Activated naive CD4-positive, alpha-beta T cell treated with Interleukin-2 at 50 U/mL for 16 hours (primary cell): ENCODE measurements at places on chromosomes 13 and 19.

DNA sequence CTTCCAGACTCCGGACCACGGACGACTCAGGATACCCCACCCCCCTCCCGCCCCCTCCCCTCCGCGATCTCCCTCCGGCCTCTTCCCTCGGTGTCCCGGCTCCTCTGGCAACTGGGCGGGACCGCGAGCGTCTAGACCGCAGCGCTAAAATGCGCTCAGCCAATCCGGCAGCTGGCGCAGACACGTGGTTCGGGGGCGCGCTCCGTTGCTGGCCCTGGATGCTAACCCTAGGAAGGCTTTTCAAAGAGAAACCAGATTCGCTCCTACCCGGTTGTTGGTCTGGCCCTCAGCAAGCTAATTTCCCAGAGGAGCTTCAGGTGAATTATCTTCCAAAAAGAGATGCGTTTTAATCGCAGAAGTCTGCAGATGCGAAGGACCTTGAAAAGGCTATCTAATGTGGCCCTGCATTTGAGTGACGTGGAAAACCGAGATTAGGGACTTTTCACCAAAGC is at the start of gene DZIP1:
Gene DZIP1, minus strand, starts transcription at position 106 of the 452 bp plus-strand sequence. CDS start 2,677 bp downstream, outside the sequence.
- DNase-seq = no peak

DNA sequence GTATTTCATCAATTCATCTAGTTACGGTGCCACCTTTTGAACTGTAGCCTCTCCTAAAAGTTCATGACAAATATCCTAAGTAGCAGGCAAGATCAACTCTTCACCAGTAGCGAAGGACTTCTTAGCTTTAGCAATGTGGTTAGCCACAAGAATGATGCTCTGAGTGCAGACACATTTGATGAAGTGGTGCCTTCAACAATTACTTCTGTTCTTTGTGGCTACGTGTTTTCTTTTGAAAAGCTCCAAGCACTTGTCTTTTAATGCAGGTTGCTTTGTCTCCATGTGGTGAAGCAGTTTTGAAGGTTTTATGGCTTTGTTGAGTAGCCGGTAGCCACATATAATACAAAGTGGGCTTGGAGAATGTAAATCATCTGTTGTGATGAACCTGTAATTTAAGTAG is 194.7 kb downstream of the B3GLCT start:
- no peak for DNase-seq

DNA sequence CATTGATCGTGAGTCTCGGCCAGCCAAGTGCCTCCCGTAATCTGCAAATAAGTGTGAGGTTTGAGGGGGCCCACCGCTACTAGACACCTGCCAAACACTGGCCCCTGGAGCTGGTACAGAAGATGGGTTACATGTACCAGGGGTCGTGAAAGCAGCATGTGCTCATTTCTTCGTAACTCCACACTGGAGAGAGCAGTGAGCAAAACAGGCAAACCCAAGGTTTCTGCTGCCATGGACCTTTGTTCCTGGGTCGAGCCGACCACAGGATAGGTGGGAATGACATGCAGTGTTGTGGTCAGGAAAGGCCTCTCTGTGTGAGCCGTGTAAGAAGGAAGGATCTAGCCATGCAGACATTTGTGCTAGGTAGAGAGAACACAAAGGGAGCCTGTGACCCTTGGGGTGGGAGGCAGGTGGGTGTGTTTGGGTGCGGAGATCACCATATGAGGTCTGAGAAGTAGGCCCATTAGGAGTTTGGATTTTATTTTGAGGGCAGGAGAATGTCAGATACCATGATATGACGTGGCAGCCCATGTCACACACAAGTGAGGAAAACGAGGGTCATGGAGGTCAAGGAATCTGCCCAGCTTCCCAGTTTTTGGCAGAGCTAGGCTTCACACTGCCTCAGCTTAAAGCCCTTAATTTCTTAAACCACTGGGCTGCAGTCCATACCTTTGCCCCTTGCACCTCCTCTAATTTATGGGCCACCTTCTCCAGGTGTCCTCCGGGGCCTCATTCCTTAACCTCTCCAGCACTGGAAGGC is 919 bp downstream of the GTF3A start:
- DNase-seq = peak; percentile 29

GRCh38 chr19:2081873-2082810 is 14.0 kb downstream of the MOB3A start:
- DNase-seq = peak; percentile 49

GRCh38 chr19:44164327-44164672 is 600 bp upstream of the ZNF226 start:
- DNase-seq = no peak

GRCh38 chr13:111657013-111657412 is 336.6 kb downstream of the TEX29 start:
- DNase-seq = no peak

DNA sequence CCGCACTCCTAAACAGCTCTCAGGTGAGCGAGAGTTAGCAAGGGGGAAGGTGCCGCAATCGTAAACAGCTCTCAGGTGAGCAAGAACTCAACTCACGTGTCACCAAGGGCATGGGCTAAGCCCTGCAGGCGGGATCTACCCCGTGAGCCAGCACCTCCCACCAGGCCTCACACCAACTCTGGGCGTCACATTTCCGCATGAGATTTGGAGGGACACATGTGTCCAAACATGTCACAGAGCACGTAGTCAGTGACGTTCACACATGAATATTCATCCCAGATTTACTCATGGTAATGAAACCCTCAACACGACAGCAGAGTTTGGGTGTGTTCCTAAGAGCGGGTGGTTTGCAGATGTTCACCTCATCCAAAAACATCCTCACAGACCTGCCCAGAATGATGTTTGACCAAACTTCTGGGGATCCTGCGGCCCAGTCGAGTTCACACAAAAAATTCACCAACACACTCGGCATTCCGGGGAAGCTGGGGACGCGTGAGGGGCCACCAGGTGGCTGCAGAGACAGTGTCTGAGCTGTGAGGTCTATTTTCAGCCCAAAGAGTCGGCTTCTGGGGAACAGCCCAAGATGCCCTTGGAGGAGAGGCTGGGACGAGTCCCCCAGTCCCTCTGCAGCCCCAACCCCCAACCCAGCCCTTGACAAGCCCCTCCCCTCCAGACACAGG is 19.6 kb downstream of the C2CD4C start:
- no peak for DNase-seq

GRCh38 chr19:15279326-15279904 is 47.2 kb upstream of the EPHX3 start:
- no peak for DNase-seq

DNA sequence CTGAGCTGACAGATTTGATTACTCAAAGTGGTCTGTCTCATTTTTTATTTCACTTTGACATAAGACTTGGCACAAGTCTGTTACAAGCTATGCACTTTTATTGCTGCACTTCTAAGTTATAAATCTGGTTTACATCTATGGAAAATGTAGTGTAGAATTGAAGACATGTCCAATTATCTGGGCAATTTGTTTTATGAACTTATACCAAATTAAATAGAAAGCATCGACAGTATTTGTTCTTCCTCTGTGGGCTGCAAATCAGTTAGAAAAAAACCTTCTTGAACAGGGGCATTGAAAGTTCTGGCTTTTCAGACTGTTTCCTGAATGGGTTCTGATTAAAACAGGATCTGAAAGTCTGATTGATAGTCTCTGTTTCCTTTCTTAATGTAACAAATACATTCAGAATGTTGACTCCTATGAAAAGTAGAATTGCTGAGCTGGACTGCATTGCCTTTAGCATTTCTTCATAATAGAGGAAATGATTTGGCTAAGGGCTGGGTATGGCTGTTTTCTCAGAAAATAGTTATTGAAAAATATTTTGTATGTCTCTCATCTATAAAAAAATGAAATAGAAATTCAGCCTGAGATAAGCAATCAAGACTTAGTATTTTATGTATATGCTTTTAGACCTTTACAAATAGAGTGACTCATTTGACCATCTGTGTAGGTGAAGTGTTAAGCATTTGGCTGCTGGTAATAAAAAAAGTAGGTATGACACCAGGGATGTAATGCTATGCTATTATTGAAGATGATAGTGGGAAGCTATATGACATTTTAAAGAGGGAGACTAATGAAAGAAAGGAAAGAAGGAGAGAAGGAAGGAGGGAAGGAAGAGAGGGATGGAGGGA is 210.9 kb upstream of the SPRY2 start:
- no peak for DNase-seq

DNA sequence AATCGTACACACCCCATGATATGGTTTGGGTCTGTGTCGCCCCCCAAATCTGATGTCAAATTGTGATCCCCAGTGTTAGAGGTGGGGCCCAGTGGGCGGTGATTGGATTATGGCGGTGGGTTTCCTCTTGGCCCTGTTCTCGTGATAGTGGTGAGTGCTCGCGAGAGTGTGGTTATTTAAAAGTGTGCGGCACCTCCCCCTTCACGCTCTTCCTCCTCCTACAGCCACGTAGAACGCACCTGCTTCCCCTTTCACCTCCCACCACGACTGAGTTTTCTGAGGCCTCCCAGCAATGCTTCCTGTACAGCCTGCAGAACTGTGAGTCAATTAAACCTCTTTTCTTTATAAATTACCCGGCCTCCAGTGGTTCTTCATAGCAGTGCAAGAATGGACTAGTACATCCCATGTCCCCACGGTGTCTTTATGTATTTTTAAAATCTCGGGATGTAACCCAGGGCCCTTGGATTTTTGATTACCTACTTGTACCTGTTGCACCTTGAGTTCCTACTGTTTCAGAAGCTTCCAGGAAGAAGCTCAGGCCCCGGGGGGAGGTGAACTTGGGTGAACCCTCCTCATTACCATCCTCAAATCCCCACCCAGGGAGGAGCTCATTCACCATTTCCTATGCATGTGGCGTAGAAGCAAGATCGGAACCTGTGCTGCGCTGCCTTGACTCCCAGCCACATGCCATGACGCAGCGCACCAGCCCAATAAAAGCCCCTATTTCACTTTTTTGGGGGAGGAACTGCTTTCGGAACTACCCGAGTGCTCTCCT is 52.4 kb downstream of the TEX29 start:
- DNase-seq = no peak

GRCh38 chr19:45674946-45675345 is 6.9 kb downstream of the GIPR start:
- no peak for DNase-seq

GRCh38 chr19:46160233-46160775 is 12.3 kb downstream of the IGFL2 start:
- no peak for DNase-seq

DNA sequence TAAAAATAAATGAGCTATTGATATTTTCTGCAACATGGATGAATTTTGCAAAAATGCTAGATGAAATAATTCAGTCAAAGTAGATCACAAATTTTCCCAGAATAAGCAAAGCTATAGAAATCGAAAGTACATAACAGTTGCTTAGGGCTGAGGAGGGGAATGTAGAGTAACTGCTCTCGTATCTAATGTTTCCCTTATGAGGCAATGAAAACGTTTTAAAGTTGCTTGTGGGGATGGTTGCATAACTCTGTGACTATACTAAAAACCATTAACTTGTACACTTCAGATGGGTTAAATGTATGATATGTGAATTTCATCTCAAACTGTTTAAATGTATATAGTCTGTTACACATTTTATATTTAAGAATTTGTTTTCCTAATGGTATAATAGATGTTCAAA is 231.7 kb downstream of the GGACT start:
- no peak for DNase-seq

- DNase-seq = peak; percentile 13
Observed at GRCh38 chr13:95480131-95480545, 72.4 kb upstream of the CLDN10 start.

DNA sequence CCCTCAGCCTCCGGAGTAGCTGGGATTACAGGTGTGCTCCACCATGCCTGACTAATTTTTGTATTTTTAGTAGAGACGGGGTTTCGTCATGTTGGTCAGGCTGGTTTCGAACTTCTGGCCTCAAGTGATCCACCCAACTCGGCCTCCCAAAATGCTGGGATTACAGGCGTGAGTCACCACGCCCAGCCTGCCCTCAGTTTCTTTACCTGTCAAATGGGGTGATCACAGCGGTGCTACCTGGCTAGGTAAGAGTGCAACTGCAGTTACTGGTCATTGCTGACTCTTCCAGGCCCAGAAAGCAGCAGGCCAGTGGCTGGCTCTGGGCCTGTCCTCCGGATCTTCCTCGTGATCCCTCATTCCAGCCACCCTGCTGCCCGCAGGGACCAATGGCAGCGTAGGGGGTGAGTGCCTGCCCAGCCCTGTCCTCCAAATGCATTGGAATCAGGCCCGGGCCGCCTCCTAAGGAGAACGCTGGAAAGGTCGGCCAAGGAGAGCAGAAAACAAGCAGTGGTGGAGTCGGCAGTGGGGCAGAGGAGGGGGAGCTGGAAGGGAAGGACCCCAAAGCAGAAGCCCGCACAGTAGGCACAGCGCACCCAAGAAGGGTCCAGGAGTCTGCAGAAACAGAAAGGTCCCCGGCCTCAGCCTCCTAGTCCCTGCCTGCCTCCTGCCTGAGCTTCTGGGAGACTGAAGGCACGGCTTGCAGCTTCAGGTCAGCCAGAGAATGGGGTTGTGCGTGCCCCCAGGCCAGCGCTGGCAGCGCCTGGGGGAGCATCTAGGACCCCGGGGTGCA is 1.8 kb upstream of the SLC27A1 start:
- no peak for DNase-seq

- DNase-seq = no peak
Observed at GRCh38 chr19:15555021-15555420, 46.7 kb downstream of the CYP4F22 start.

- no peak for DNase-seq
Observed at GRCh38 chr13:38685431-38685830, 1.4 kb upstream of the FREM2 start.

DNA sequence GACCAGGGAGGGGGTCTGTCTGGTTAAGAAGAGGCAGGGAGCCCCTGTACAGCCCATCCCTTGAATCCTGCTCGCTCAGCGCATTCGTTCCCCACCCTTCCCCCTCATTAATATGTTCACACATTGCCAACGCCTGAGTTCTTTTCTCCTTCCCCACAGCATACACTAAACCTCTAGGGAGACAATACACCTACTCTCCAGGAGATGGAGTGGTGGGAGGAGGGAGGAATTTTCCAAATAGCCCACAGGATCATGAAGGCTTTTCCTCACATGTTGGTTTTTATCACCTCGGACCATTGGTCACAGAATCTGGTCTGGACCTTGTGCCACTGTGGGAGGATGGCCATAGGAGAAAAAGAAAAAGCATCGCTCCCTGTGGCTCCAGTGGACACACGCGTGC is 294.9 kb downstream of the SHISA2 start:
- no peak for DNase-seq

DNA sequence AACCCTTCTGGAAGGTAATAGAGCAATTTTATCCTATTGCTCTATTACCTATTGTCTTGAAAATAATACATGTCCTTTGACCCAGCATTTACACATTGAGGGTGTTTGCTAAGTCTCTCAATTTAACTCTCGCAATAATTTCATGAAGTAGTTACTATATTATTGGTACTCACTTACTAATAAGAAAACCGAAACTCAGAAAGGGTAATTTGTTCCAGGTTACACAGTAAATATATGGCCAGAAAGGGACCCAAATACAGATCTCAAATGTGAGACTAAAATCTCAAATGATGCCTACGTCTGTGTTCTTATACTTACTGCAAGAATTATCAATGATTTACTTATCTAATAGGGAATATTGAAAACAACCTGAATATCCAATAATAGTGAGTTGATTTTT is 29.7 kb upstream of the FAM216B start:
- no peak for DNase-seq

DNA sequence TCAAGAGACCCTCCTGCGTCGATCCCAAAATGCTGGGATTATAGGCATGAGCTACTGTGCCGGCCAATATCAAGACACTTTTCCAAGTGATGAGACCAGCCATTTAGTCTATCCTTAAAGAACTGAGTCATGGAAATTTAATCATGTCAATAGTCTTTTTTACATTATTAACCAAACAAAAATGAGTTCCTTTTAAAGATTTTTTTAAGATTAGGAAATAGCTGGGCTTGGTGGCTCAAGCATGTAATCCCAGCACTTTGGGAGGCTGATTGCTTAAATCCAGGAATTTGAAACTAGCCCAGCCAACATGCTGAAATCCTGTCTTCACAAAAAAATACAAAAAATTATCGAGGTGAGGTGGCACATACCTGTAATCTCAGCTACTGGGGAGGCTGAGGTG is 16.7 kb upstream of the ZNF564 start:
- DNase-seq = no peak
